ENCODE measurements at places on chromosomes 7 and 10.
A peak's percentile ranks its signal among the peaks of the same experiment; 100 is the strongest.

DNA sequence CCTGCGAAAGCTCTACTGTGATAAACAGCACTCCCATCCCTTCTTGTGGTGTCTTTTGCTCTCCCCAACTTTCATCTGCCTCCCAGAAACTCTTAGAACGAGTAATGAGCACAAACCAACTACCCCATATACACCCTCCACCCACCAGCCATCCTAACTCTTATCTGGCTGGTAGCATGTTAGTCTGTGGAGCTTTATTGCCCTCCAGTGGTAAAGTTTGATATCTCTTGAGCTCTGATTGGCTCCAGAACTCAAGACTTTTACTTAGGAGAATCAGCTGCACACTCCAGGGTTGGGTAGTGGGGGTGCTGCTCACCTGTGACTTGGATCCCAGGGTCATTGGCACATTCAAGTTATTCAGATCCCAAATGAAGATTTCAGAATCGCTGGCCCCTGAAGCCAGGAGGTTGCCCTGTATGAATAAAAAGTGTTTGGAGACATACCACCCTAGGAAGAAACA lies 10.9 kb downstream of the SEC31B start:
- DNase-seq, result peak; percentile 53

DNA sequence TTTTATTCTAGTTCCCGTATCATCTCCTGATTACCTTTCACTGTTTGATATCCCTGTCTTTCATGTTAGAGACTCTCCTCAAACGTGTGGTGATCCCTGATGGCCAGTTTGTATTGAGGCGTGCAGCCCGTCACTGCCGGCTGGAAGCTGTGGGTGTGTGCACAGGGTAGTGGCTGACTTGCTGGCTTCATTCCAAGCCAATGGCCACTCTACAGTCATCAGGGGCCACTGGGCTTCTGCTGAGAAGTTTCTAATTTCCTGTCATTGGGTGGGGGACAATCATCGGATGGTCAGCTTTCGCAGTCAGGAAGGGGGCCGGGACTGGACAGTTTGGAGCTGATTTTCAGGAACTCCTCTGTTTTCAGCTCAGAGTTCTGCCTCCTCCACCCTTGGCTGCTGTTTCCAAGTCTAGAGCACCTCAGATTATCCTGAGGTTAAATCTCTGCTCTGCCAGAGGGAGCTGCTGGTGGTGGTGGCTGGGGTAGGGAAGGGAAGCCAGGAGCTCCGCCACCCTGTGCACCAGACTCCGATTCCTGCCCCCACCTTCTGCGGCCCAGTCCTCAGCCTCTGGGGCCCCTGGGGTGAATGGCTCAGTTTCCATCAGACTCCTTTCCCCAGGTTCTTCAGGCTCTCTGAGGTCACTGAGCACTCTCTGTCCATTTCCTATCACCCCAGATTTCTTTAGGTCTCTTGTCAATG lies 34.9 kb downstream of the BAIAP2L1 start:
- DNase-seq, result no peak

DNA sequence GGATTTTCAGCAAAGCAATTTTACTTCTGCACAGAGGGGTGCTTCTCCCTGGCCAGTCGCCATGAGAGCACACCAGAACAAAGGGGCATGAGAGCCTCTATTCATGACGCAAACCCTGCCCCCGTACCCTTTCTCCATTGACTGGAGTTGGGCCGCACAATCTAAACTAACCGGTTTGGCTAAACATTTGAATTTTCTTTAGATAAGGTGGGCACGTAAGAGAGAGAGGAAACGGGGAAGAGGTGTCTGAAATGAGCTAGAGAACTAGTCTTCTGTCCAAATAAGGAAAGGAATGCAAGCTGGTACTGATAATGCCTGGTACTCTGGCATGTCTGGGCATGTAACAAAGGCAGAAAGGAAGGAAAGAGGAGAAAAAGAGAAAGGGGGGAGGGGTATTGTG lies 13.2 kb upstream of the SCIN start:
- no peak for DNase-seq

- no peak for DNase-seq
Observed at GRCh38 chr10:27100813-27101347, 586 bp upstream of the ANKRD26 start.

Measured in HFFc6 (cell line).